Urothelium cell line (cell line): ENCODE measurements at places on chromosomes 2 and 18.
A peak's percentile ranks its signal among the peaks of the same experiment; 100 is the strongest.

GRCh38 chr2:52659546-52659945, 1108.1 kb upstream of the CHAC2 start:
- DNase-seq, result no peak

GRCh38 chr2:182173944-182174622, 188.4 kb downstream of the PPP1R1C start:
- DNase-seq, result no peak

GRCh38 chr2:69715964-69716363, 26.0 kb upstream of the ANXA4 start:
- no peak for DNase-seq

- DNase-seq, result peak; percentile 17
Observed at GRCh38 chr2:138244501-138244925, 257.1 kb upstream of the SPOPL start.

GRCh38 chr2:20596973-20597859, 53.7 kb downstream of the HS1BP3 start:
- no peak for DNase-seq

DNA sequence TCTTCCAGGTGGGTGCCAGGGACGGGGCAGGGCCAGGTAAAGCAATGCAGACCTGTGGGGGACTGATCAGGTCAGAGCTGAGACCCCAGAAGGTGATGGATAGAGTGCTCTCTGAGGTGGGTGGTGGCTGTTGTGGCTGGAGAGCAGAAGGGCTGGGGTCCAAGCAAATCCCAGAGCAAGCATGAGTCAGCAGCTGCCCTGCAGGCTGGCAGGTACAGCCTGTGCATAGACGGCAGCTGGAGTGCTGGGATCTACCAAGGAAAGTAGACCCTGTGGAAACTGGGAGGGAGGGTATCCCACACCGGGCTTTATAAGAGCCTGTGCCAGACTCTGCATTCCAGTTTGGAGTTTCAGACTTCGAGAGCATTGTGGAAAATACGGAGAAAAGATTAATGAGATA, 663 bp downstream of the TRIM54 start:
- no peak for DNase-seq

- no peak for DNase-seq
Observed at GRCh38 chr18:67400502-67401117, 115.9 kb downstream of the DSEL start.

- no peak for DNase-seq
Observed at GRCh38 chr2:152781175-152781574, 62.8 kb downstream of the ARL6IP6 start.

DNA sequence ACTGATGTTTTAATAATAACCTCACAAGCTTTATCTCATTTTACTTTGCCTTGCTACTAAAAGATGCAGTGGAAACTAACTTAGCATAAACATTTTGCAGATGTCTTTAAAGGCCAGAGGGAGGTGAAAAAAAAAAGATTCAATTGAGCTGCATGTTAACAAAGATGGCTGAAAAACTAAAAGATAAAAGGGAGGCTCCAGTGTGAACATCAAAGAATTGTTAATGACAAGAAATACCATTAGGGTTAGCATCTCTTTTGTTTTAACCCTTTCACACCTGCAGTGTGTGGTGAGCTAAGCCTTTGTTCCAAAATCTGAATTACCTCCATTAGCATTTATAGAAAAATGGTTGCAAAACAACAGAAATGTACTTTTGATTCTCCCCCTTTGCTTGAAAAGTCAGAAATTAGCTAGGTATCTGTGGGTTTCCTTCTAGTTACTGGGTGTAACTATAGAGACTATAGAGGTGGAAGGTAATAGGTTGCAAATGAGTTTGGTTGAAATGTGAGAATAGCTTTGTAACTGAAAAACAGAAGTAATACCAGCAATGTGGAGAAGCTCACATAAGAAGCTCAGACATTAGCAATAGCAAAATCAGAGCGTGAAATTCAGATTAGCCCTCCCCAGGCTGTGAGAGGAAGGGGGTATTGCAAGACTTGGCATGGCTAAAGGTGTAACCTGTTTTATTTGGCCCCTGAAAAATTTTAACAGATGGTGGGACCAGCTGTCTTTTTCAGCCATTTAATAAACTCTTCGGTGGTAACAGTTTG, 34.8 kb upstream of the SP5 start:
- no peak for DNase-seq

DNA sequence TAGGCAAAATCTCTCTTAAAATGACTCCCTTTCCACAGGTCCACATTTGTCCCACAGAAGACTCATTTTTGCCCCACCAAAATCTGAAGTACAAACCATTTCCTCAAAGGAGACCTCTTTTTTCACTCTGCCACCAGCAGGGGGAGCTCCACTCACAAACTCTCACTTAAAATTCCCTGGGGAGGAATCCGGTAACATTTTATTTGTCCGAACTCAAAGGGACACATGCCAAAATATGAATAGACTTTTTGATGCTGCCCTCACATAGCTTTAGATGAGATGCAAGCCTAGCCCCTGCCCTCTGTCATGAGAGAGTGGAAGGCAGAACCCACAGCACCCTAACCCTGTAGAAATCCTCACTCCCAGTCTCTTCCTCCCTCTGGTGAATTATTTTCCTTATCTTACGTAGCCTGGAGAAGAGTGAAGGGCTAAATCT, 57.1 kb downstream of the RMDN2 start:
- peak; percentile 56 for DNase-seq

DNA sequence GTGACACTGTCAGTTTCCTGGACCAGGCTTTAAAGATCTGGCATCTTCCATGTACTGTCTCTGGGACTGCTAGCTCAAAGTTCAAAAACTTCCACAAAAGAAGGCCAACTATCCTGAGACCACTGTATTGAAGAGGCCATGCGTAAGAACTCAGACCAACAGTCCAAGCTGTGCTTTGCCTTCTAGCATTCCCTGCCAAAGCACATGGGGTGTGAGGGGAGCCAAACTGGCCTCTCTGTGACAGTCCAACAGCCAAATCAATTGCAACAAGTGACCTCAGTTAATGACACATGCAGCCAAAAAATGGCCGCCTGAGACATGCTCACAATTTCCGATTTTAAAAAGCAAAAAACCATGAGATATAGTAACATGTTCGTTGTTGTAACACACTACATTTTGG, 160.3 kb upstream of the CDH19 start:
- DNase-seq, result no peak

DNA sequence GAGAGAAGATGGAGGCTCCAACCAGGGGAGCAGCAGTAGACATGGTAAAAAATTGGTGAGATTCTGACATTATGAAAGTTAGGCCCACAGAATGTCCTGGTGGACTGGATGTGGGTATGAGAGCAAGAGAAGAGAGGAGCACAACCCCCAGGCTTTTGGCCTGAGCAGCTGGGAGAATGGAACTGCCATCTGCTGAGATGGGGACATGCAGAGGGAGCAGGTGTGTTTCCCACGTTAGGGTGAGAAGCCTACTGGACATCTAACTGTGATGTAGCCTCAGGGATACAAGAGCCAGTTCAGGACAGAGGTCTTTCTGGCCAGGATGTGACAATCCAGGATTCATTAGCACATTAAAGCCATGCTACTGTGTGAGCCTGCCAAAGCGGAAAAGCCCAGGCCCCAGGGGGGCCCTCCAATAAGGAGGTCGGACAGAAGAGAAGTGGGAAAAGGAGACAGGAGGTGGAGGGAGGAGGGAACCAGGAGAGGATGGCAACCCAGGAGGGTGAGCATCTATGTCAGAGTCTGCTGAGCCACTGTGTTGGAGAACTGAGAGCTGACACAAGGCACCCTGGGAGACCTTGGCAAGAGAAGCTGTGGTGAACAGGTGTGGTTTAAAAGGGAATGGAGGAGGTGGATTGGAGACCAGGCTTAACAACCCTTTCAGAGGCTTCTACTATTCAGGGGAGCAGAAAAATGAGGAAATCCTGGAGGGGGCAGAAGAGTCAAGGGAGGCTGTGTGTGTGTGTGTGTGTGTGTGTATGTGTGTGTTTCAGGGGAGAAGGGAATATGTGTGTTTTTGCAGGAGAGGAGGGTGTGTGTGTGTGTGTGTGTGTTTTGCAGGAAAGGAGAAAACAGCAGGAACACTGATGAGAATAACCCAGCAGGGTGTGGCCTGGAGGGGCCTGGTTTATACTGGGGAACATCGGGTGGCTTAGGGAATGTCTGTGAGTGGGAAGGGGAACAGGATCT, 10.5 kb downstream of the CYB5A start:
- no peak for DNase-seq

GRCh38 chr2:142868229-142868762, 9.2 kb upstream of the KYNU start:
- peak; percentile 70 for DNase-seq

DNA sequence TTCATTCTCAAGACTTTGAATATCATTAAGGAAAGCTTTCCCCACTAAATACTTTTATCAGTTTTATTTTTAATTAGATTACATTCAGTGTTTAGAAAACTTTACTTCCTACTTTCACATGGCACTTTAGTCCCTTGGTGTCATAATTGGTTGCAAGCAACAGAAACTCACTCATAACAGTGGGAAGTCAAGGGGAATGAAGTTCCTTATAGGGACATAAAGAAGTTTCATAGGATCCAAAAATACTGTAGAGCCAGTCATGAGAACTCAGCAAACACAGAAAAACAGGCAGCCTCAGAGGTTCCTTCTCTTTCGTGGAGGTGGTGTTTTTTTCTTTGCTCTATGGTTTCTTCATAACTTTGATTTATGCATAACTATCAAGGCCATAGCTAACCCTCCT, 809.0 kb downstream of the BCL11A start:
- DNase-seq, result no peak

GRCh38 chr2:201858281-201859184, 52.2 kb downstream of the CDK15 start:
- DNase-seq, result no peak

GRCh38 chr2:54834721-54835120, 111.3 kb downstream of the EML6 start:
- no peak for DNase-seq

- DNase-seq, result no peak
Observed at GRCh38 chr2:156470975-156471583, 34.9 kb downstream of the GPD2 start.

DNA sequence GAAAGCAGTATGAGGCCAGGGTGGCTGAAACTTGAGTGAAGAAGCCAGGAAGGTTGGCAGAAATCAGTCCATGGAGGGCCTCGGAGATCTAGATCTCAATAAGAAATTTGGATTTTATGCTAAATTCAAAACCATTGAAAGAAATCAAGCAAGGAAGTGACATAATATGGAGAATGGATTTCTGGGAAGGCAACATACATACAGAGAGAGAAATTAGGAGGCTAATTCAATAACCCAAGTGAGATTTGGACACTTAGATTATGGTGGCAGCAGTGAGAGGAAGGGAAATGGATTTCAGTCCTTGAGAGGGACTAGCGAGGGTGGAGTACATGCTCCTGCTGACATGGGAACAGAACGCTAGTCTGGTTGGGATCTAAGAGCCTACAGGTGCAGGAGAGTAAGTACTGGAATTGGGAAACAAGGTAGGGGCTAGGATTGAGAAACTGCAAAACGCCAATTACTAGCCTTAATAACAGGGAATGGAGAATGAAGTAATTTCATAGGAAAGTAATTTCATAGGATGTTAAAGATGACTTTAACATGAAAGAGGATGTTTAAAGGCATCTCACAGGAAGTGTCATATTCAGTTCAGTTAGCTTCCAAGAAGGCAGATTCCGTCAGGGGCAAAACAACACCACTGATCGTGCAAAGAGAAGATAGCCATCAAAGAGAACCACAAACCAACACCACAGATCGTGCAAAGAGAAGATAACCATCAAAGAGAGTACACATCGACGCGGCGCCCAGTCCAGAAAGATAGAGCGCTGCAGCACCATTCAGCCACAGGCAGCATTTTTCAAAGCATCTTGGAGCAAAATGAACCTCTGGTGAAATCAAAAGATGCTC, 27.2 kb downstream of the CDKL4 start:
- no peak for DNase-seq

- DNase-seq, result no peak
Observed at GRCh38 chr18:29002747-29003146, 825.8 kb upstream of the CDH2 start.

DNA sequence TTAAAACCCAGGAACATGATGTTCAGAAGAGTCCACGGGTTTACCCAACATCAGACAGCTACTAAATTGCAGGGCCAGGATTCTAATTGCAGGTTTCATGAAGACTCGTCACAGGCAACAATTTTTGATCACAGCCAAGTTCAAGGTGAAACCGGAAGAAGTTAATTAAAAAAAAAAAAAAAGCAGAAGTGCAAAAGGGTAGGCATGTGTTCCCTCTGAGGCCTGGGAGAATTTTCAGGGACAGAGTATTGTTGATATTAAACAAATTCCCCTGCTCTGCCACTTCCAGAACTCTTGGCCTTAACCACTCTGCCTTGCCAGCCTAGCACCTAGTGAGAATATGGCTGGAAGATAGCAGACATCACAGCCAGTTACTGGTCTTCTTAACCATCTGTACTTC, 99.4 kb upstream of the TRIB2 start:
- DNase-seq, result no peak

DNA sequence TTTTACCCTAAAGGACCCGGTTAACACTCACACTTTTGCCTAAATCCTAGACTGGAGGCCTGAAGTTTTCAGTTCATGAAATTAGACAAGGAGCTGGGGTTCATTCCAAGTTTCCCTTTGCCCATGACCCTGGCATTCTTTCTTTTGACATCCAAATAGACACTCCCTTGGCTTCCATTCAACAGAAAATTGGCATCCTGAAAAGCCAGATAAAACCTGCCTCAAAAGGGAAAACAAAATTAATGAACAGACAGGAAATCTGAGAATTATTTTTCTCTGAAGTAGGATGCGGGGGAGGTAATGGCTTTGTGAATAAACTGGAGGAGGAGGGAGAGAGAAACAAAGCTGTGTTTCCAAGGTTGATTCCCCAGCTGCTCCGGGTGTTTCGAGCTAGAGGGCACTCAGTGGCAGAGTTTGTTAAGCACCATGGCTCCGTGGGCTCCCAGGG, 41.0 kb downstream of the SPP2 start:
- DNase-seq, result peak; percentile 56

GRCh38 chr2:71742953-71743601, 289.7 kb downstream of the DYSF start:
- peak; percentile 93 for DNase-seq

DNA sequence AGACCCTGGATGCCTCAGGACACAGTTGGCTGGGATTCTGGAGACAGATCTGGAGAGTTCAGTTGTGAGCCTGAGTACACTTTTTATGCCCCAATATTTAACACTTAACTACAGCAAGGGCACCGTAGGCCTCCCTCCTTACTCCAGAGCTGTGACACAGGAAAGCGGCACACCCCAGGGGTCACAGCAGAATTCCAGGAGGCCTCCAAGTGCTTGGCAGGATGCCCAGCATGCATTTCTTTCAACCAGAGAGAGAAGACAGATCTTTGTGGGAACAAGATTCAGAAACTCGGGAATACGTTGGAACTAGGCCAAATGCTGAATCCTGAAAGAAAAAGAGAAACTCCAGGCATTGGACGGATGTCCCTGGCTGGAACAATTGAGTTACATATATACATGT, 199.2 kb upstream of the NT5C1B start:
- peak; percentile 51 for DNase-seq

- no peak for DNase-seq
Observed at GRCh38 chr18:3236470-3236869, 11.1 kb upstream of the MYL12A start.

GRCh38 chr18:47997338-47997780, 66.9 kb upstream of the SMAD2 start:
- no peak for DNase-seq
